ENCODE measurements at places on chromosomes 2 and 18.

DNA sequence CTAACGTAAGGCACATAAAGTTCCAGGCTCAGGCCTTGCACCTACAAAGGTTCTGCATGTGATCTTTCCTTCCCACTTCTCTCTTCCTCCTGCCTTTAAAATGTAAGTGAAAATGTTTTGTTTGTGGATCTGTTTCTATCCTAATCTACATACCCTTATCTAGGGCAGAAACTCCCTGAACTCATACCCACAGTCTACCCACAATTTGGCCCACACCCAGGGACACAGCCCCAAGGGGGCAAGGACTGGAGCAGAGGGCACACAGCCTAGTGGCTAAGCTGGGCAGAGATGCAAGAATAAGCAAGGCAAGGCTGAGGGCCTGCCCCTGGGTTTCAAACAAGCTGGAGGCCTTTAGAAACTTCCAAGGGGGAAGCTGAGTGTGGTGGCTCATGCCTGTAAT, 71.0 kb downstream of the HS1BP3 start:
- DNase-seq, result no peak

- DNase-seq, result no peak
These were observed 70.1 kb downstream of the TSHZ1 start for GRCh38 chr18:75280427-75281280.

DNA sequence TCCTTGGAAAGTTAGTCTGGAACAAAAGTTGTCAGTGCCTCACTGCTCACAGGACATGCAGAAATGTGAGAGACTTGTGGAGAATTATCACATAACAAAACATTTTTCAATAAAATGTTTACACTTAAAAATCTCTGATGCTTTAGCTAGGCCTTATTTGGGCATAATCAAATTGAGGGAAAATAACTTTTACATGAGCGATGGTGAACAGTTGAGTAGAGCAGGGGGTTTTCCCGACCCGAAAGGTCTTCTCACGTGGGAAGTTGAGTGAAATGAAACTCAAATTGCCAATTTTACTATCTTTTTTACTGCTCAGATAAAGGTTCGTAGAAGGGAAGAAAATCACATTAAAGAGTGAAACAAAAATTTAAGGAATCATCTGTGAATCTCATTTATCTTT, 465.6 kb downstream of the MTX2 start:
- DNase-seq, result no peak

GRCh38 chr2:8087480-8087840, 594.4 kb upstream of the ID2 start:
- no peak for DNase-seq

DNA sequence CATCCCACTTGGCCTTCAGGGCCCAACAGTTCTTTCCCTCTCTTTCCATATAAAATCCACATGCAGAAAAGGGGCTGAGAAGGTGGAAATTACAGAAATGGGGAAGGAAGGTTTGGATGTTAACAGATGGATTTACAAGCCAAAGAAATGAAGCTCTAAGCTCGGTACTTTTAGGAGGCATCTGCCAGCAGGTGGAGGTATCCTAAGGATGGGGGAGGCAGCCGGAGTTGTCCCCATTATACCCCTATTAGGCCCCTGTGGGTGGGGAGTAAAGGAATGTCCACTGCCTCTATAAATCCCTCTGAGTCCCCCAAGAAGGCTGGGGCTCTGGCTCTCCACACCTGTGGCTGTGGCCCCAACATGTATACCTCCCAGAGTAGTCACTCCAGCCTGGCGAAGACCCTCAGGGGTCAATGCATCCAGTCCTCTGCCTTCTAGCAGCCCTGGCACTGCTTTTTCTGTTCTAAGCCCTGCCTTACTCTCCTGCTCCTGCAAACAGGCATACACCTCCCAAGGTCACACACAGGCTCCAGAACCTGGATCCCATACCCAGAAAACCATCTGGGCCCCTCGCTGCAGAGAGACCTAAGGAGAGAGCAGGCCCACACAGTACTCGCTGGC, 1.2 kb downstream of the FBXO41 start:
- no peak for DNase-seq

DNA sequence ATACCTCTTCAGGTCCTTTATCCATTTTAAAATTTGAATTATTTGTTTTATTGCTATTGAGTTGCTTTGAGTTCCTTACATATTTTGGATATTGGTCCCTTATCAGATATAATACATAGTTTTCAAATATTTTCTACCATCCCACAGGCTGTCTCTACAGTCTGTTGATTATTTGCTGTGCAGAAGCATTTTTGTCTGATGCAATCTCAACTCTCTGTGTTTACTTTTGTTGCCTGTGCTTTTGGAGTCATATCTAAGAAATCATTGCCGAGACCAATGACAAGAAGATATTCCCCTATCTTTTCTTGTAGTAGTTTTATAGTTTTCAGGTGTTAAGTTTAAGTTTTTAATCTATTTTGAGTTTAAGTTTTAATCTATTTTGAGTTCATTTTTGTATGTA, 25.2 kb upstream of the RASGRP3 start:
- DNase-seq, result no peak

DNA sequence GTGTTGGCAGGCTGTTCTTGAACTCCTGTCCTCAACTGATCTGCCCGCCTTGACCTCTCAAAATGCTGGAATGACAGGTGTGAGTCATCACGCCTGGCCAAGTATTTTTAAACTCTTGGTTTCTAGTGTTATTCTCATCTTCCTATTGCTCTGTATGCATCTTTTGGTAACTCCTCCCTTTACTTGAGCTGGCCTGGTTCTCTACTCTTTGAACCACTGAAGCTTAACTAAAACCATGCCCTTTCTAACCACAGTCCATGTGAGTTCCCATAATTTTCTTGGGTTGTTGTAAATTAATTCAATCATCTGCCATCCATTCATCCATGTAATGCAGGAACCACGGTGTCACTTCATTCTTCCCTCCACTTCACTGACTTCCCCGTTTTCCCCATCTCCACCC, 1131.3 kb downstream of the DPP10 start:
- no peak for DNase-seq

- DNase-seq, result peak; percentile 74
These were observed 979.4 kb downstream of the TSN start for GRCh38 chr2:122734766-122735424.

- no peak for DNase-seq
These were observed 1343.9 kb downstream of the SUCLG1 start for GRCh38 chr2:83115155-83115554.

DNA sequence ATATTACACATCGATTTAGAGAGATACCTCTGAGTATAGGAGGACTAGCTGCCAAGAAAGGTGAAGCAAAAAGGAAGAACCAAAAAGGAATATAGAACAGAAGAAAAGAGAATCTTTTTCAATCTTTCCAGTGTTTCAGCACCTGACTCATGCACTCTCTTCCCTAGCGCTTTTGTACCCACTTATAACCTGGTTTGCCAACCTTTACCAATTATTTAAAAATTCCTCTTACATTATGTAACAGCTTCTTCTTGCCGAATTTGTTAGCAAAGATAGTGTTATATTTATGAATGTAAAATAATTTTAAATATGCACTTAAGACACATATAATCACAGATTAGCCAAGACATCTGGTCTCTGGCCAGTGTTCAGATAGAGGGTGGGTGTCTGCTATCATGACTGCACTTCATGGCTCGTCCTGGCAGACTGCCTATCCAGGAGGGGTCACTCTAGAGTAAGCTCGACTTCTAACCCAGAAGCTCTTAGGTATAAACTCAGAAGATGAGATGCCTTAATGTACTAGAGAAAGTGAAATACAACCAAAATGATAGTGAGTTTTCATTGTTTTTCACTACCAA, 122.9 kb downstream of the ATAD2B start:
- peak; percentile 8 for DNase-seq

DNA sequence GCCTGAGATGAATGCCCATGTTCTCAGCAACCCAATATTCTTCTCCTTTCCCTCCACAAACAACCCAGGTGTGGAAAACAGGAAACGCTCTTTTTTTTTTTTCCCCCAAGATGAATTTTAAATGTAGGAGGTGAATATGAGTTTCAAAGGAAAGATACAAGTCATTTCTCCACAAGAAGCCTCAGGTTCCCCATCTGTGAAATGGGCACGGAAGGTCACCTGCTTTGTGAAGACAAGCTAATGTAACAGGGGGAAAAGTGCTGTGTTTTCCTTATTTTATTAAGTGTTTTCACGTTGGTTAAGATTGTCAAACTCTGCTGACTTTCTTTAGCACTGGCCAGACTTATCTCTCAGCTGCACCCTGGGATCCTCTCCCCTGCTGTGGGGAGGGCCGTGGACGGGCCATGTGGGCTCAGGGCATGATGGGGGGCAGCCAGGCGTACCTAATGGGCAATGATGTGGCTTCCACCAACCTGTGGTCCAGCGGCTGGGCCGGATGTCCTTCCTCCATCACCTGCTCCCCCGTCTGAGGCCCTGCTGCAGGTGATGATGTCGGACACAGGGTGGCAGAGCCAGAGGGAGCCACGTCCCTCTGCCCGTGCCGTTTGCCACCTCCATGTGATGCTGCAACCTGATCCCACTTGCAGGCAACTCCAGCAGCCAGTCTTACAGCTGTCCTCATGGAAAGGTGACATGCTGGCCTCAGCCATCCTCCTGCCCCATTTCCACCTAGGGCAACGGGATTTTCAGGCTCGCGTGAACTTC, 130.0 kb upstream of the PXDN start:
- no peak for DNase-seq

- DNase-seq, result no peak
These were observed 47.2 kb downstream of the MGAT4A start for GRCh38 chr2:98683728-98684127.

- no peak for DNase-seq
These were observed 124.2 kb upstream of the SATB2 start for GRCh38 chr2:199581935-199582360.

GRCh38 chr2:112701052-112701451, 19.8 kb upstream of the NT5DC4 start:
- no peak for DNase-seq

DNA sequence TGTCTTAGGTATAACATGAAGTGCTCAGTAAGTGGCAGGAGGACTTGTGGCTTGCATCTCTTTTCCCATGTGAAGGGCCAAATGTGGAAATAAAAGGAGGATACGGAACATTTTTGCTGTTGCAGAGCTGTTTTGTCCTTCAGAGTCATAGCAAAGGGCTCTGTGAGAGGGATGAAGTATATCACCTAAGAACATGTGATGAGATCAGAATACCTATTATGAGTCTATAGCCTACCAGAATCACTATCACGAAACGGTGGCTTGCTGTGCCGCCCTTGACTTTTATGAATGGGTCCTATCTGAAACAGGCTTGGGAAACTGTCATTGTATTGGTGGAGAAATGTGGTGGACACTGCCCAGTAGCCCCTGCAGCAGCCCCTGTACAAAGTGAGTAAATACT, 67.0 kb upstream of the ITGB6 start:
- no peak for DNase-seq

- DNase-seq, result no peak
These were observed 22.6 kb upstream of the FAM117B start for GRCh38 chr2:202612145-202612544.

- DNase-seq, result no peak
These were observed 263.8 kb upstream of the ATP5MC3 start for GRCh38 chr2:175445281-175445680.

DNA sequence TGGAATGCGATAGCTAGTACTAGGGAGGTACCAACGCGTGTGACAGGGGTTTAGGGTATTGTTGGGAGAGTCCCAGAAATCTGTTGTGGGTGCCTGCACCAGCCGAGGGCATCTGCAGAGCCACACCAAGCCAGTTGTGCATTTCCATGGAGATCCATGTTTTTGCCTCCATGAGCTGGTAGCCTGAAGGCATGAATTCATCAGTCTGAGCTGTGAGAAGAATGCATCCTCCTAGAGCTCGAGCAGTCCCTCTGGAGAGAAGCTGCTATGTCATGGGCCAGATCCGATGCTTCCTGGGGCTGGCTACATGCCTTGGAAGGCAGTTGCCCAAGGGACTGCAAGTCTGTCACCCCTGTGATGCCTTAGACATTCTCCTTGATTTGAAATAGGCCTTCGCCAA, 57.9 kb downstream of the LIPG start:
- no peak for DNase-seq

- DNase-seq, result no peak
These were observed 86.5 kb upstream of the TTC39C start for GRCh38 chr18:23927821-23928746.

DNA sequence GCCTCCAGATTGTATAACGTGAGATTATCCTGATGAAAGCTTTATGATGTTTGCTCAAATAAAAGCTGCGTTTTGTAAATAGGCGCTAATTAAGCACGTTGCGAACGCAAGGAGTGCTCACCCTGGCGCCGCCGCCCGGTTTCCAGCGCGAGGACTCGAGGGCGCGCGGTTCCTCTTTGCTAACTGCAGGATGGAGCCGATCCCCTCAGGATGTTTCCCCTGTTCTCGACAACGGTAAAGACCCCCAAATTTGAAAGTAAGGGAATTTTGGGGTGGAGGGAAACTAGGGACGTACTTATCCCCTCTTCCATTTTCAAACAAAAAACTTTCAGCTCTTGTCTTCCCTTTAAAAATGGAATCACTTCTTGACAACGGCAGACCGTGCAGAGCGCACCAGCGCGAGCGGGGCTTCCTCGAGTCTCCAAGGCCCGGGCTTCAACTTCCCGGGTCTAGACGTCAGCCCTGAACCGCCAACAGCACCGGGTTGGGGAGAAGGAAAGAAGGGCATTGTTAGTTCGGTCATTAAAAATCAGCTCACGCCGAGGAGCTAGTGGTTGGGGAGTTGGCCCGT, 1.1 kb upstream of the GBX2 start:
- DNase-seq, result no peak

DNA sequence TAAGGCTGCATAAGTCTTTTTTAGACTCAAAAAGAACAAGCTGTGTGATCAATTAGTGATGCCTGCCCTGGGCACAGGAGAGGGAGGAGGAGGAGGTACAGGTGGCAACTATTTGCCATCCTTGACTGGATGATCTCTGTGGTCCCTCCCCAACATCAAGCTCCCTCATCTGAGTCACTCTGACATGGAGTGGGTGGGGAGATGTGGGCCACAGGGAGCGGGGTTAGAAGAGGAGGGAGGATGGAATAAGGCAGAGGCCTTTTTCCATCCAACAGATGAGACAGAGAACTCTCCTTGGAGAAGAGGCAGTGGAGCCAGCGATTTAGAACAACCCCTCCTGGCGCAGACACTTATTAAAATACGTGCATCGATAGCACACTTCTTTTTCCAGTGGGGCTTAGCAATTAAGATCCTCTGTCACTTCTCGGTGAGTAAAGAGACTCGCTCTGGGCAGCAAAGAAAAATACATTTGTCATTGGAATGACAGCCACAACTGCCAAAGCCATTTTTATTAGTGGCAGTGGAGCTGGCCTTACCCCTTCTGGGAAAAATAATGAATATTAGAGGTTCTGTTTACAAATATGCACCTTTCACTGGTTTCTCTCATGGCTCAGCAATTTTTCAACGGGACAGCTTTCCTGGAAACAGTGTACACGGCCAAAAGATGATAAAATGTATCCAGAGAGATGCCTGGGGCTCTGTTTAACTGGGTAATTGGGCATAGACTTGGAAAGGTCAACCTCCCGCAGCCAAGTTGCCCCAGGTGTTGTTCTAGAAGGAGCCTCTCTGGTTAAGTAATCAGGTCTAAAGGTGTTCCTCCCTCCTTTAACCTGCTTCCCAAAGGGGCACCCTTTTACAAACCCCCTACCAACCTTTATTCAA, 238.4 kb upstream of the CXCR4 start:
- no peak for DNase-seq

GRCh38 chr2:20195431-20196033, 29.4 kb downstream of the SDC1 start:
- no peak for DNase-seq
